ENCODE measurements at places on chromosomes 7 and 10.

DNA sequence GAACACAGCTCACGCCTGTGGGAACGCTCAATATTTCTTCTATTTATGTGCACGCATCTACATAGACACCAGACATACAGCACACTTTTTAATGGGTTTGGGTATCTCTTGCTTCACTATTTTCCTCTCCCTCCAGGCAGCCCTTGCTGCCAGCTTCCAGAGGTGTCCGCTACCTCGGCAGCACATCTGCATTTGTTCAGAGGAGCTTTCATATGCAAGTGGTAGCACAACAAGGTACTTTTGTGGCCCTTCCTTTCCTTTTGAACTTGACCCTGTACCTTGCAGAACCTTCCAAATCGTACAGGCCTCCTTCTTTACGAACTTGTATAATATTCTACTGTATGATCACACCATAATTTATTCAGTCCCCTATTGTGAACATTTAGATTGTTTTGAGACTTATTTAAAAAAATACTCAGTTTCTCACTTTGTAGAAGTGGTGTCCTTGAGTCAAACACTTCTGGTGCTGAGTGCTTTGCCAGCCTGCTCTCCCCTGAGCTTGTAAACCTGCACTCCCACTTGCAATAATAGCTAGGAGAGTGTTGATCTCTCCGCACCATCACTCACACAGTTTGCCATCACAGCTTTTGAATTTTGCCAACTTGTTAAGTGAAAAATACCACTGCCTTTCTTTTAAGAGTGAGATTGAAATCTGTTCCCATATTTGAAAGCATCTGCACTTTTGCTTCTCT is 106.0 kb upstream of the ZNF32 start:
- no peak for DNase-seq

DNA sequence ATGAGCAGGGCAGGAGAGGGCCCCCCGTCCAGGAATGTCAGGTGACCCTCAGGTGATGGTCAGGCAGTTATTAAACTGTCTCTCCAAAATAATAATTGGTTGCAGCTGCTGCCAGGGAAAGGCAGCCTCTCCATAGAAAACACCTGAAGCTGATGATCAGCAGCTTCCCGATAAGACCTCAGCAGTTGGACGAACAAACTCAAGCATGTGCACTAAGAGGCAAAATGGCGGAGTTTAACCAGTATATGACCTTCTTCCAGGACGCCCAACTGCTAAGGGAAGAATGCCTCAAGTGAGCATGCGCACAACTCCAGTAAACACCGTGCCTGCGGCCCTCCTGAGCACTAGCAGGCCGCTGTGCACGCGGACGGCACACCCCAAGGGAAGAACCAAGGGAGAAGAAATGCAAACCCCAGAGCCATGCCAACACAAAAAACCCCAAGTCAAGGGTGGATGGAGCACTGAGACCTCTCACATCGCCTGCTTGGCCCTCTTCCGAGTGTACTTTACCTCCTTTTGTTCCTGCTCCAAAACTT is 38.9 kb upstream of the ADARB2 start:
- DNase-seq: no peak

DNA sequence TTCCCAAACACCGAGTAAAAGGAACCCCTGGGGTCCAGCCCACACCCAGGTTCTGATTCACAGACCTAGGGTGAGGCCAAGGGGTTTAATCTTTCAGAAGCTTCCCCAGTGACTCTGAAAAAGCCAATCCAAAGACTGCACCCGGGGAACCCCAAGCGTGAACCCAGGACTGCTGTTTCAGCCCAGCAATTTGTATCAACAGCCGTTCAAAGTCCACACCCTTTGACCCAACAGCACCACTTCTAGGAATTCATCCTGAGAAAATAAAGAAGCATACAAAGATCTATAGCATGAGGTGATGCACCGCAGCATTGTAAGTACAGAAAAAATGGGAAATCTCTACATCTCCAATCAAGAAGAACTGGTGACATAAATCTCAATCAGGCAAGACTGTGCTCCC is 24.4 kb downstream of the DLG5 start:
- DNase-seq: no peak

DNA sequence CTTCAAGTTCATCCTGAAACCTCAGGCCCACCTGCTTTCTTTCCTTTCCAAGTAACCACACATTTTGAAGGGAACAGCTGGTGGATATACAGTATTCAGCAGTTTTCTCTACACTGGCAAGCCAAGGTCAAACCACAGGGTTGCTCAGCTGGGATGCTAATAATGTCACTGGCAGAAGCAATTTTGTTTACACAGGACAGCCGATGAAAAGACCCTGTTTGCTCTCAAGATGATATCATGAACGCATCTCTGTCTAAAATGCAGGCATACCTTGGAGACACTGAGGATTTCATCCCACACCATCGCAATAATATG is 186.2 kb downstream of the USP6NL start:
- DNase-seq: no peak

- no peak for DNase-seq
Observed at GRCh38 chr7:155818154-155818819, 6.0 kb upstream of the SHH start.

GRCh38 chr7:1386623-1387220 is 72.5 kb downstream of the MICALL2 start:
- DNase-seq: no peak

GRCh38 chr7:41134300-41135255 is 568.3 kb downstream of the INHBA start:
- no peak for DNase-seq

DNA sequence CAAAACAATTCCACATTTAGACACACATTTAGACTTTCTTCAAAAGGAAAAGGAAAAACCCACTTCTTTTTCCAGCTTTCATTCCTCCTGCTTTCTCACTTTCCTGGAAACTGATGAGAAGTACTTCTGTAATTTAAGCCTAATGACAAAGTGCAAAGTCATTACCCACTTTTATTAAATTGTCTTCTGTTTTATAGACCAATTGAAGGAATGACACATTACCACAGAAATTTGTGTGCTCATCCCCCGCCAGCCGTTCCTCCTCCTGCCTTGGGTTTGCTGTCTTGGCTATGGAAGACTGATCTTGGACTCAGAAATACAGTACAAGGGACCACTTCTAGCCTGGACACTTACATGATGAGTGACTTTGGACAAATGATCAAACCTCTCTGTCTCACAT is 717.8 kb downstream of the SORCS3 start:
- DNase-seq: no peak

- no peak for DNase-seq
Observed at GRCh38 chr7:83065714-83066113, 97.0 kb downstream of the PCLO start.

DNA sequence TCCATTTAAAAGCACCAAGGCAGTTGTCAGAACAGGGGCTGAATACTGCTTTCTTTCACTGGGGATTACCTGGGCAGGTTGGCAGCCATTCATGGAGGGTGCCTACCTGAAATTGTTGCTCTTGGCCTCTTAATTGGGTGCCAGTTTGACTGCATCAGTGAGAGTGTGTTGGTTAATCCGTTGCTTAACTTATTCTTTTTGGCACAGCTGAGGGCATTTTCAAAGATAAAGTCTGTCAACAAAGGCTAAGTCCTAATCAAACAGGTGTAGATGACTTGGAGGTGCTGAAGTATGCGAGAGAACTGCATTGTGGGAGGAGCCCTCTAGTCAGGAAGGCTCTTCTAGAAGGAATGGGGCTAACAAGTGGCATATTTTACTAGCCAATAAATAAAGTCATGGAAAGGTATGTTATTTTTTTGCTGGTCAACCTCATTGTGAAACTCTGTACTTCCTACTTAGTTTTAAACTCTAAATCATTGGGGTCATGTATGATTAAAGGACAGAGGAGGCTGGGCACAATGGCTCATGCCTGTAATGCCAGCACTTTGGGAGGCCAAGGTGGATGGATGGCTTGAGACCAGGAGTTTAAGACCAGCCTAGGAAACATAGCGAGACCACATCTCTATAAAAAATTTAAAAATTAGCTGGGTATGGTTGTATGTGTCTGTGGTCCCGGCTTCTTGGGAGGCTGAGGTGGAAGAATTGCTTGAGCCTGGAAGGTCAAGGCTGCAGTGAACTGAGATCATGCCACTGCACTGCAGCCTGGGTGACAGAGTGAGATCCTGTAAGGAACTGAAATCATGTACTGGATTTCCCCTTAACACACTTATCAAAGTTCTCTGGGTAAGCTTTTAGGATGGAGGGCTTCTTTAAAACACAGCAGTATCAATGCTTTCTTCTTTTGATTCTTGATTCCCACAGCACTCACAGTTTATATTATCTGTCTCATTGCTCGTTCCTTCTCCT is 134.1 kb downstream of the LRMDA start:
- no peak for DNase-seq

Measured in activated CD4-positive, alpha-beta T cell treated with anti-CD3 and anti-CD28 coated beads, Interleukin-2, amount 50 U/mL, for 24 hours (primary cell).